ENCODE measurements at places on chromosomes 2 and 18.

DNA sequence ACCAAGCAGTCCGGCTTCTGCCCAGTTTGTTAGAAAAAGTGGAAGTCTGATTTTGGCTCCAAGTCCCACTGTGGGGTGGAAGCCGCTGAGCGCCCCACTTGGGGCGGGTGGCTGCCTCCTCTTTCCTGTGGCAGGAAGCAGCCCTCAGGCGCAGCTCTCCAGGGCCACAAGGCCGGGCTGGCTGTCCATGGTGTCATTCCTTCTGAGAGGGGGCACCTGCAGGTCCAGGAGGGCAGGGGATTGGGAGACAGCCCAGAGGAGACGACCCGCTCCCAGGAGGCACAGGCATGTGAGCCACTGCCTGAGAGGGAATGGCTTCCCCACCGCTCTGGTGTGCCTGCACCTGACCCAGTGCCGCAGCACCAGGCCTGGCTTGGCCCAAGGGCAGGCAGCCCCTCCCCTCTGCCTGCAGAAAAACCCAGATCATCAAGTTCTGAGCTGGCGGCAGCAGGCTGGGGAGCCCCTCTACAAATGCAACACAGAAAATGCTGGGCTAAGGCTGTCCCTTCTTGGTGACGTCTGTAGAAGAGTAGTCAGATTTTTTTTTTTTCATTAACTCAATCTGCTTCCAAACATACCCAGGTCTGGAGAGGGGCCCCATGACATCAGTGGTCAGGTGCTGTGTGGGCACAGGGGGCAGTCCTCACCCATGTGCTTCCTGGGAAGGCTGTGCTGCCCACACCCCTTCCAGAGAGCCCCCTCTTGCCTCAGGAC lies 38.4 kb downstream of the HS6ST1 start:
- no peak for DNase-seq

DNA sequence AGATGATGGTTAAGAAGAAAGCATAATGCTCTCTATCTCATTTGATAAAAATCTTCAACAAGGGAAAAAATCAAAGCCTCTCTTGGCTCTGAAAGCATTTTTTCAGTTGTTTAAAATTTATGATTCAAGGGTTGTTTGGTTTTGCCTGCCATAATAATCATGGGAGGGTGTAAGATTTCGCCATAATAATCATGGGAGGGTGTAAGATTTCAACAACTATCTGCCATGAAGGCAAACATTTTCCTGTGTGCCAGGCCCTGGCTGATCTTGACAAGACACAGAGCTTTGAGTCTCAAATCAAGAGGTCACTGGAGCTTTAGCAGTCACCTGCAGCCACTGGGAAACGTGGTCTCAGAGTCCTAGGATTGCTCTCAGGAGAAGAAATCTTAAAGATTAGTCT lies 175.1 kb upstream of the PIEZO2 start:
- DNase-seq, result no peak

DNA sequence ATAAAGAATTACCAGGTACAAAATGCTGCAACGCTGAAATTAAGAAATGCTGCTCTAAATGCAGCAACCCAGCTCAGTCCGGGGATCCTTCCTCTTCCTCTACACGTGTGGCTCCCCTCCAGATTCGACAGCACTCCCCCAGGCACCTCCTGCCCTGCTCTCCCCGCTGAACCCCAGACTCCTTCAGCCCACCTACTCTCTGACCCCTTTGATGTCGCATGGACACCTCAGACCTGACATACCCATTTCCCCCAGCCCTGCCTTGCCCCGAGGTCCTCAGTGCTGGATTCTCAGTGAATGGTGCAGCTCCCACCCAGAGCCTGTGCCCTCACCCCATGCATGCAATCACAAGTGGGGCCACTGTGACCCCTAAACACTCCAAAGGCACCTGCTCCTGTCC lies 4.6 kb upstream of the ADRA2B start:
- no peak for DNase-seq

GRCh38 chr2:100137866-100138570 lies 4.4 kb downstream of the AFF3 start:
- no peak for DNase-seq

DNA sequence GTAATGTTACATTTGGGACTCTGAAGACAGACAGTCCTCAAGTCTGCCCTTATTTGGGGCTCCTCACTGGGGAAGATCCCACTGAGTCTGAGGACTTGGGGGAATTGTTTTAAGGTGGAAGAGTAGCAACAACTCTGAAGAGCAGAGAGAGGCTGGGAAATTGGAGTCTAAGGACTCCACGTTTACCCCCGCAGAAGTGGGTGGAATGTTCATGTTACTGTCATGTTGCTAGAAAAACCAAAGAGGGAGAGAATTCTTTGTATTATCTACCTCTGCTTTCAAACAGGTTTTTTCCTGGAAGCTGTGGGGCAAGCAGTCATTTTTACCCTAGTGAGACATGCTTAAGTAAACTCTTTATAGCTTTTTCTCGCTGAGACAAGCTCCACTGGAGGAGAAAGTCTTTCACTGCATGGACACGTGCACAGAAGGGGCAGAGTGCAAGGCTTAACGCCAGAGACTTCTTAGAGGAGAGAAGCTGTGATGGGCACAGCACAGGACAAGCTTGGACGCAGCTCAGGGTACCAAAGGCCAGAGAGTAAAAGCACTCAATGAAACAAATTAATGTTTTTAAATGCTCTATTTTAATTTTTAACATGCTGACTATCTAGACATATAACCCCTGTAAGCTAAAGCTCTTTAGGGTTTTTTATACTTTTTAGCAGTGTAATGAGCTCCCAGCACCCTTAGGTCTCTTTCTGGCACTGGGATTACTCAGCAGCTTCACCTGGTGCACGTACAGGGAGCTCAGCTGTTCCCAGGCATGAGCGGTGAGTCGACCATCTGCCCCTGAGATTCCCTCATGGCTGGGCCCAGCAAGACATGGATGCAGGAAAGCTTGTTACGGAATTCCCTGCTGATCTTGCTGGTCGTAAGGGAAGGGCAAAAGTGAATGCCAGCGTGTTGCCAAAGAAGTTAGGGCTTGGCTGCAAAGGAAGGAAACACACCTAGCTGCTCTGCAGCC lies 54.5 kb upstream of the BIN1 start:
- DNase-seq, result no peak

GRCh38 chr18:35410561-35410960 lies 33.4 kb upstream of the ZNF396 start:
- DNase-seq, result no peak

DNA sequence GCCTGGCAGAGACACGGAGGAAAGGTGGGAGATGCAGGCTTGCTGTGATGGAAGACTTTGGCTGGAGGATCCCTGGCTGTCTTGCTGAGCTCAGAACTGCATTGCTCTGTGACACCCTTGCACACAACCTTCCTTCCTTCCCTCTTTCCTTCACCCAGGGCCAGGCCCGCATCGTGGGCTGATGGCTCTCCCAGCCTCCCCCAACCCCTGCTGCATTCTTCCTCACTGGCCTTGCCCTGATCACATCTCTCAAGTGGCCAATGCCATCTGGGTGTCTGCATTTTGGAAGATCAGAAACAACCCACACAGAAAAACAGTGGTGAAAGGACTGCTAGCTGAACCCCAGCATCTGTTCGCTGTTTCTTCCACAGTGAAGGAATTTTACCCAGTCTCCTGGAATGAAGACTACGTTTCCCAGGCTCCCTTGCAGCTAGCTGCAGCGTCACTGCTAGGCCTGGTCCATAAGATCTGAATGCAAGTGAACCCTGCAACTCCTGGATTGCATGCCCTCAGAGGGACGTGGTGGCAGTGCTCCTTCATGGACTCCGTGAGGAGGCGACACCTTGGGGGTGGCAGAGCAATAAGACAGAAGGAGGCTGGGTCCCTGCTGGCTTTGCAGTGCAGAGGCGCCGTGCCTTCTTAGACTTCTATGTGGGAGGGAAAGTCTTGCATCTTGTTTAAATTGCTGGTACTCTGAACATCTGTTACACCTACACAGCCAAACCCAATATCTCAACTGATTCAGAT lies 78.9 kb upstream of the YWHAQ start:
- DNase-seq, result no peak

DNA sequence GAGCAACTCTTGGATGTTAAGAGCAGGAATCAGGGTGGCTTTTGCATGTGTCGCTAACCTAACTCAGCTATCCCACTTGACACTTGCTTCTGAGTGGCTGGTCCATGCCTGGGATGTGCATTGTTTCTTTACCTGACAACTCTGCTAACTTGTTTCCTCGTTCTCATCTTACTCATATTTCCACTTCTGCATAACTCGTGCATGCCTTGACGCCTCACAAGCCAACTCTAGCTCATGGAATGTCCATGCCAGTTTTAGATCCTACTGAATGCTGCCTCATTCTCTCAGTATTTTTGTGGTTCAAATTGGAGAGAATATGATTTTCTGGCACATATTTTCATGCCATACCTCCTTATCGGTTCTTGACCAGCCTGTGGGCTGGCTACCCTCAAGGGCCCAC lies 52.5 kb downstream of the CDCA7 start:
- DNase-seq, result no peak

DNA sequence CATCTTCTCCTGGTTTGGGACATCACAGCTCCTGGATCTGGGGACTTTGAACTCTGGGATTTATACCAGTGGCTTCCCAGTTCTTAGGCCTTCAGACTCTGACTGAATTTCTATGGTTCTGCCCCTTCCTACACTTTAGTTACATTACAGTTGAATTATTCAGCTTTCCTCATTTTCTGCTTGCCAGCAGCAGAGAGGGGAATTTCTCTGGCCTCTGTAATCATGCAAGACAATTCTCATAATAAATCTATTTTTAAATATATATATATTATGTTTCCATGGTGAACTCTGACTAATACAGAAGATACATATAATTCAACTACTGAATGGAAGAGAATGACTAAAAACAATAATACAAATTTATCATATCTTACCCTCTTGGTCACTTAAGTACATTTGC lies 1478.6 kb upstream of the ACVR2A start:
- DNase-seq, result no peak

DNA sequence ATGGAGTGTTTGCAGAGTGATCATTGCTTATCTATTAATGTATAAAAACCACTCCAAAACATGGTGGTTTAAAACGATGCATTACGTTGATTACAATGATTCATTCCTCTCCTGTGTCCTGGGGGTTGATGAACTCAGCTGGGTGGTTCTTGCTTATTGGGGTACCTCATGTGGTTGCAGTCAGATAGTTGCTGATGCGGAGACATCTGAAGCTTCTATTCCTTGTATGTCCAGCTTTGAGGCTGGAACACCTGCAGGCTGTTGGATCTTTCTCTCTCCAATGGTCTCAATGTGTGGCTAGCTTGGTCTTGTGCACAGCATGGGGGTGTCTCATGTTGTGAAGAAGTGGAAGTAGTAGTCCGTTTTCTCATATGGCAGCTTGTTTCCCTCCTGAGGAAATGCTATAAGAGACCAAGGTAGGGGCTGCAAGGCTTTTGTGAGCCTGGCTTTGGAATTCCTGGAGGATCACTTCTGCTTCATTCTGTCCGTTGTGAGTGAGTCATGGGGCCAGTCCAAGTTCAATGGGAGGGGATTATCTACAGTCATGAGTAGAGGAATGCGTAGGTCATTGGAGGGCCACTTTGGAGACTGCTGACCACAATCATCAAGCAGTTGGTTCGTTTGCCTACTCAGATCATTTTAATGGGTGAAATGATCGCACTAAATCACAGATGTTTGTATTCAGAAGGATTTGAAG lies 601.0 kb downstream of the SLC4A3 start:
- DNase-seq, result no peak
